Activated T-cell treated with anti-CD3 and anti-CD28 coated beads for 48 hours (primary cell): ENCODE measurements at places on chromosomes 5 and 9.

DNA sequence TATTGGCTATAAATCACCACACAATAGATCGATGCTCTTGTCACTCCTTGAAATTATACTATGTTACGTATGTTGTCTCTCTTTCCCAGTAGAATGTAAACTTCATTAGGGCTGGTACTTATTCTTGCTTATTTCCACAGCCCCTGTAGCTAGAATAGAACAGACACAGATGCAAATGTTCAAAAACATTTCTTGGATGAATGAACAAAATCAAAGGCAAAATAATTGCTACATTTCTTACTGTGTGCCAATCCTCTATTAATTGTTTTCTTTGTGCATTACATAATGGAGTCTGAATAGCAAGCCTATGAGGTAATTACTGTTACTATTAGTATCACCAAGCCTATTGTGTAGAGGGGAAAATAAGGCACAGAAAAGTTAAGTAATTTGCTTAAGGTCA is 725 bp upstream of the OR13C2 start:
- no peak for DNase-seq

DNA sequence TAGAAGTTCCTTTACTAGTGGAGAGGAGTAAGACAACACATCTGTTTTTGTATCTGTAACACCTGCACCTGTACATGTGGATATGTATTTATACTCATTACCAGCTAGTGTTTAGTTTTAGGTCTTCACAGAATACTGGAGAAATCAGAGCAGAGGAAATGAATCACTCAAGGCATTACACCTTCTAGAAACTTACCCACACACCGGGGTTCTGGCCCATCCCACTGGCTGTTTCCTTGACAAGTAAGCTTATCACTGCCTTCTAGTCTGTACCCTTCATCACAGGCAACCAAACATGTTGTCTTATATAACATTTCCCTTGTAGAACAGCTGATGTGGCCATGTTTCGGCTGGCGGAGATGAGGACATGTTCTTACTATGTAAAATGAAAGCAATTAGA is 76.7 kb downstream of the SVEP1 start:
- no peak for DNase-seq

DNA sequence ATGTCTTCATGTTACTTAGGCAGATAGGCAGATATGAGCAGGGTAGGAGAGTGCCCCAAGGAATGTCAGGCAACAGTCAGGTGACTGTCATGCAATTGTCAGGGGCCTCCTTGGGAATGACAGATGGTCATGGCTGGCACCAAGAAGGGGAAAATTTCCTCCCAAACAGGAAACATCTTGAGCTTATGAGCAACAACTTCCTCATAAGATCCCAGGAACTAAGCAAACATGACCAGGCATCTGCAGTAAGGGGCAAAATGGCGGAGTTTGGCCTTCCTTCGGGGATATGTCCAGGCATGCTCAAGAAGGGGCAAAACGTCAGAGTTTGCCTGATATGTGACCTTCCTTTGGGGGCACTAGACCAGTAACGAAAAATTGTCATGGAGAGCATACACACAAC is 591.8 kb downstream of the PDE4D start:
- DNase-seq = no peak

DNA sequence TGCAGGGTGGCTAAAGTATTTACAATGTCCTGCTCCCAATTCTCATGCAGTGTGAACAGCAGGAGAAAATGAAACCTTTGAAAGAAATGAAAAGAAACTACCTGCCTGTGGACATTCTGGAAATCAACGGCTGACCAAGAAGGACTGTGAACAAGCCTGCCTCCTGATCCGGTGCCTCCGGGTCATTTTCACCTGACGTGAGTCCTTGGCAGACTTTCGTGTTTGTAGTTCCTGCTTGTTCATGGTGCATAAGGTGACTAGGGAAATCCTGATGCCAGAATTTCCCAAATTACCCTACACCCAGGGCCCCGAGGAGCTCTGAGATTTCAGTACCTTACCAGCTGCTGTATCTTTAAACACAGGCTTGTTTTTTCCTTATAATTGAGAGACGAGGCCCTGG is 317.5 kb downstream of the TLE1 start:
- DNase-seq = no peak

- no peak for DNase-seq
Measured at GRCh38 chr9:78424299-78424698, 127.4 kb downstream of the PSAT1 start.

- DNase-seq = no peak
Measured at GRCh38 chr5:15459200-15459599, 40.8 kb upstream of the FBXL7 start.

DNA sequence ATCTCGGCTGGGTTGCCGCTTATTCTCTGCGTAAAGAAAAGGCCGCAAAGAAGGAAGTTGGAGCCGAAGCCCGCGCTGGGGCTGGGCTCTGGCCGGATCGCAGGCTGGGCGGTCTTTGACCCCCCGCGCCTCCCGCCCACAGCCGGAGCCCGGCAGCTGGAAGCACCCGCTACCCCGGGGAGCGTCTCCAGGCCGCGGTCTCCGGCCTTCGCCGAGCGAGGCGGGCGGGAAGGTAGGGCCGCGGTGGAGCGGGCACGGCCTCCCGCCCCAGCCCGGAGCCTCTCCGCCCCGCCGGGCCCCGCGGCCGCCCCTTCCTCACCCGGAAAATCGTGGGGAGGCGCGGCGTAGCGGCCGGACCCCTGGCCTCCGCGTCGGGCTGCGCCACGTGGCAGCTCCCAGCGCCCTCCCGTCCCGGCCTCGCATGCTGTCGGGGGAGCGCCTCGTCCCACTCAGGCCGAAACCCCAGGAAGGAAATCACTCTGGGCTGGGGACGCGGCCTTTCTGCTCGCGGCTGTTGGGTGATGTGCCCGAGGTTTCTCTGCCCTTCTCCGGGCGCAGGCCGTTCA is 12.0 kb downstream of the FOXD1 start:
- no peak for DNase-seq

- no peak for DNase-seq
Measured at GRCh38 chr9:128408963-128409431, 11.7 kb upstream of the CERCAM start.

DNA sequence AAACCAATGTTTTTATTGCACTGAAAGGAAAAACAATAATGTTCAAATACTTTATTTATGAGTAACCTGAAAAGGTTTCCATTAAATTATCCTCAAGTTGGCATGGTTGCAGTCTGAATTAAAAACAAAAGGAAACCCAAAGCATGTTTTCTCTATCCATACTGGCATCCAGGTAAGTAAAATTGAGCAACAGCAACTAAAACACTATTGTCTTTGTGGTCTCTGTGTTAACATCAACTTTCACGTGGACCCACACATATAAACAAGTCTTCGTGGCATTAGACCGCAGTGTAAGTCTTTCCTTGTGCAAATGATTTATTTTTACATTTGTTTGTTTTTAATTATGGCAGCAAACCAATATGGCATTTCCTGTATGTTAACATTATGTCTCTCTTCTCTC is 757.6 kb downstream of the SEMA5A start:
- DNase-seq = no peak

DNA sequence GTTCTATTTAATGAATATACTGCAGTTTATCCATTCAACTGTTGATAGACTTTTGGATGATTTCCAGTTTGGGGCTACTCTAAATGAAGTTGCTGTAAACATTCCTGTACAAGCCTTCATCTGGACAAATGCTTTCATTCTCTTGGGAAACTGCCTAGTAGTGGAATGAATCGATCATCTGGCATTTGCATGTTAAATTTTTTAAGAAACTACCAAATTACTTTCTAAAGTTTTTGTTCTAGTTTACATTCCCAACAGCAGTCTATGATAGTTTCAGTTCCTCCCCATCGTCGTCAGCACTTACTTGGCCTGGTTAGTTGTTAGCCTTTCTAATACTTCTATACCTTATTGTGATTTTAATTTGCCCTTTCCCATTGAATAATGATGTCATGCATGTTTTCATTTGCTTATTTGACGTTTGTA is 306.3 kb downstream of the FER start:
- DNase-seq = no peak

- DNase-seq = no peak
Measured at GRCh38 chr5:75363111-75363510, 26.1 kb downstream of the HMGCR start.

DNA sequence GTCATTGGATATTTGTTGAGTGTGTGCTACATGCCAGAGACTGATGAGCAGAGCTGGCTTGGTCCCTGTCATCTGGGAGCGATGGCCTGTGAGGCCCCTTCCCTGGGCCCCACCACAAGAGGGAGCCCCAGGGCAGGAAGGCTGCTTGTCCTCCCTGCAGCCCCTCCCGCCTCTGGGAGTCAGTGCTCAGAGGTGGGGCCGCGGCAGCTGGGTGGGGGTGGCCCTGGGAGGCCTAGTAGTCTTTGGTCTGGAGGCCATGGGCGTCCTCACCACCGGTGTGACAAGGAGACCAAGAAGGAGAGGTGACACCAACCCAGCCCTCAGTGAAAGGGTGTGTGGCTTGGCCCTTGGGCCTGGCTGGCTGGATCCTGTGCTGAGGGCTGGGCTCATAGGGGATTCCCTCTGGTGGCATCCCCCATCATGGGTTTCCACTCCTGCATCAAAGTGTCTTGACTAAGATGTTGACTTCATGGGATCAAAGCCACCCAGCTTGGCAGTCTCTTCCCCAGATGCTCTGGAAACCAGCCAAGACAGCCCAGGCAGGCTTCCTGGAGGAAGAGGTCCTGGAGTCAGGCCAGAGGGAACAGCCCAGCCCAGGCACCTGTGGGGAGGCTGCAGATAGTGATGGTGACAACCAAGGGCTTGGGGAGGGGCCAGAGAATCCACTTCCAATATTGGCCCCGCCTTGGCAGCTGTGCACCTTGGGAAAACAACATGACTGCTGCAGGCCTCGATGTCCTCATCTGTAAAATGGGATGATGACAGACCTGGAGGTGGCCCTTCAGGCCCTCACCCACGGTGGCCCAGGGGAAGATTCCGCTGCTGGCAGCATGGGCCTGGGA is 166.7 kb downstream of the GAPVD1 start:
- DNase-seq = peak; percentile 34
